ENCODE measurements at places on chromosomes 6 and 20. TPM values are rescaled to one million over a fixed set of nuclear protein-coding genes. Genes with fewer than 3 reads are reported as not detected.

Gene TP53RK
- polyA plus RNA-seq = 8.3 TPM

Gene IL20RA
- 2.1 TPM for polyA plus RNA-seq

Gene LPA
- polyA plus RNA-seq = 0.05 TPM

Gene WFDC2
- polyA plus RNA-seq = 137 TPM

Gene GSS
- polyA plus RNA-seq = 107 TPM

Gene GDAP1L1
- polyA plus RNA-seq = 137 TPM

Gene PHACTR3
- polyA plus RNA-seq = 28.5 TPM

Gene FAM184A
- 8.5 TPM for polyA plus RNA-seq

Gene IMPG1
- polyA plus RNA-seq = 0.08 TPM

Gene POLR3F
- polyA plus RNA-seq = 7.4 TPM

Gene SLC32A1
- polyA plus RNA-seq = 0.95 TPM

Gene CASS4
- polyA plus RNA-seq = 1.0 TPM

Gene SOX4
- 231 TPM for polyA plus RNA-seq

Gene SLC22A1
- polyA plus RNA-seq = not detected

Gene PSORS1C1
- polyA plus RNA-seq = not detected

Gene RFX6
- polyA plus RNA-seq = not detected

Gene RIMS1
- 2.0 TPM for polyA plus RNA-seq

Gene SPAG4
- polyA plus RNA-seq = 6.0 TPM

Gene KCNB1
- 8.4 TPM for polyA plus RNA-seq

Gene PEDS1
- polyA plus RNA-seq = 45.1 TPM

Gene C4B
- polyA plus RNA-seq = 47.6 TPM

Gene KIAA0408
- 24.9 TPM for polyA plus RNA-seq

Gene SLC17A5
- 16.0 TPM for polyA plus RNA-seq

Gene C6orf58
- polyA plus RNA-seq = not detected

Gene ELOVL2
- 25.3 TPM for polyA plus RNA-seq

Gene ELOVL4
- polyA plus RNA-seq = 9.4 TPM

Gene SDC4
- 63.5 TPM for polyA plus RNA-seq

Gene SCUBE3
- polyA plus RNA-seq = 1.6 TPM

Gene HLA-DMA
- 27.3 TPM for polyA plus RNA-seq

Gene GMDS
- polyA plus RNA-seq = 22.2 TPM

Gene OPRM1
- not detected for polyA plus RNA-seq

All from brain (organoid and tissue), 16 donors.